ENCODE measurements at places on chromosomes 4 and X.

GRCh38 chrX:138858438-138858837 lies 146.9 kb upstream of the FGF13 start:
- DNase-seq = no peak

GRCh38 chr4:138599965-138600364 lies 357.8 kb upstream of the SLC7A11 start:
- DNase-seq = no peak

GRCh38 chr4:48557478-48557877 lies 67.4 kb downstream of the ZAR1 start:
- DNase-seq = no peak

DNA sequence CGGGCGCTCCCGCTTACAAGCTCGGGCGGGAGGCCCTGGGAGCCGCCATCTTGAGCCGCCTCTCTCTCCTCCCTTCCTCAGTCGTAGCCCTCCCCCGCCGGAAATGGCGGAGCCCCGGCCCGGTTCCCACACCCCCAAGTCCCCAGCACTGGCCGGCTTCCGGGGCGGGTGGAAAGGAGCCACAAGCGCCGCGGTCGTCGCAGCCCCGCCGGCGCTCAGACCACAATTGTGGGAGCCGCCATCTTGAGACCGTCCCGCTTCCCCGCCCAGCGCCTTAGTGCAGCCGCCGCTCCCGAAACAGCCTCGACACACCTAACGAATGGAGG lies 531 bp downstream of the HCFC1 start:
- DNase-seq = peak; percentile 51

- no peak for DNase-seq
These were observed 1804.3 kb upstream of the PCDH10 start for GRCh38 chr4:131344761-131345160.

- DNase-seq = no peak
These were observed 284.5 kb upstream of the CTSO start for GRCh38 chr4:156238171-156238570.

DNA sequence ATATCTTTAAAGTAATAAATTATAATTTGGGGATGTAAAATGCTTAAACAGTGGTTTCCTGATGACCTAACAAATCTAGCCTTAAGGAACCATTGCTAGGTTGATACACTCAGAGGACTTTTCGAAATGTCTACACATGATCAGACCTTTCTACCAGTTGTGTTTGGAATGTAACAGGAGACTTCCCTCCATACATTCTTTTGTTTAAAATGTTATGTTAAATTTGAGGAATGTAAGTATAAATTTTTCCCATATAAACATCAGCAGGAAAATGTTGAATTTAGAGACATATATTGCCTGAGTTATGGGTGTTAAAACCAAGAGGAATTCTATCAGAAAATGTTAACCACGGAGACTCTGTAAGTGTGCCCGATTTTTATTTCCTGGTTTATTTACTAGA lies 190.6 kb upstream of the SPRY1 start:
- DNase-seq = no peak

GRCh38 chr4:152606753-152607152 lies 70.9 kb upstream of the FBXW7 start:
- no peak for DNase-seq

DNA sequence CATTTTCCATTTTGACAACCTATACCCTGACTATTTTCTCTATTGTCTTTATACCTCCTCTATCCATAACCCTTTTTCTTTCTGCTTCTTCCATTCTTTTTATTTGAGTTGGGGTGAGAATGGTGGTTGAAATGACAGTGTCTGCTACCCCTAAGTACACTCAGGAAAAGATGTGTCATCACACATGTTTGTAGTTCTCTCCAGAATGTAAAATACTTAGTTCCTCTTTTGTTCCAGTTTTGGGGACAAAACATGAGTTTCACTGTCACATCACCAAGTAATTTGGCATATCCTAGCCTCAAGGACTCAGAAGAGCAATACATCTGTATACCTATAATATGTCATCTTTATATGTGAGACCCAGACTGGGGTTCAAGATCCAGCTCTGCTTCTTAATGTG lies 90.3 kb downstream of the COMMD8 start:
- DNase-seq = no peak

GRCh38 chr4:53348046-53348445 lies 17.8 kb downstream of the SCFD2 start:
- no peak for DNase-seq
